ENCODE measurements at places on chromosomes 12 and 14. TPM values are rescaled to one million over a fixed set of nuclear protein-coding genes. Genes with fewer than 3 reads are reported as not detected.

The SYNDIG1L gene
- under 0.01 TPM for total RNA-seq

The GARIN6 gene
- total RNA-seq = not detected

The CLEC4E gene
- not detected for total RNA-seq

The TAS2R31 gene
- total RNA-seq = 5.6 TPM

The ADCY4 gene
- 15.5 TPM for total RNA-seq

The RPS6KA5 gene
- 1.2 TPM for total RNA-seq

The HOXC9 gene
- not detected for total RNA-seq
